ENCODE measurements at places on chromosomes 11 and 22. TPM values are rescaled to one million over a fixed set of nuclear protein-coding genes. Genes with fewer than 3 reads are reported as not detected.

Gene WT1
- 6.1 TPM for total RNA-seq

Gene DKK3
- 14.5 TPM for total RNA-seq

Gene FAM181B
- 0.05 TPM for total RNA-seq

Gene AMBRA1
- 16.0 TPM for total RNA-seq

Gene ZNRF3
- total RNA-seq = 5.9 TPM

Gene XNDC1N
- total RNA-seq = 3.3 TPM
